ENCODE measurements at places on chromosomes 11 and 22. TPM values are rescaled to one million over a fixed set of nuclear protein-coding genes. Genes with fewer than 3 reads are reported as not detected.

- DNase-seq: no peak
Measured at GRCh38 chr11:110268441-110268840, 28.0 kb downstream of the RDX start.

DNA sequence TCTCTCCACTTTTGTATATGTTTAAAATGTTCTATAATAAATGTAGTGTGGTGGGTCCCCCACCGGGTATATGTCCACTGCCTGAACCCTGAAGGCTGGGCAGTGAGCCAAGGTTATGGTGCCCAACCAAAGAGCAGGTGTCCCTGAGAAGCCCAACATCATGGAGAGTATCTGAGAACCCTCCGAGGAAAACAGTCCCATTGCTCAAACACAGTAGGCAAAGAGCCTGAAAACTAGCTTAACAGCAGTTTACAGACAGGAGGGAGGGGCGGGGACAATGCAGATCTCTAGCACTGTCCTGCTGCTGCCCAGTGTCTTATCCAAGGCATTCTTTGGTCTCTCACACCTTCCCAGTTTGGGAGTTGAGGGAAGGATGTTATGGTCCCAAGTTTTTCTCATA, 91.0 kb downstream of the TMPRSS5 start:
- DNase-seq: no peak

- DNase-seq: no peak
Measured at GRCh38 chr22:18000441-18001039, 23.8 kb downstream of the MICAL3 start.

The GRM5 gene
- 1.4 TPM for total RNA-seq

The NNMT gene
- total RNA-seq: 583 TPM

Data from thoracic aorta (tissue), 2 donors.